Regular cardiac myocyte (primary cell): ENCODE measurements at places on chromosomes 5 and 9. TPM values are rescaled to one million over a fixed set of nuclear protein-coding genes. Genes with fewer than 3 reads are reported as not detected.

IGFBPL1 gene
- total RNA-seq, result under 0.01 and 1.7 TPM in 2 replicates

CER1 gene
- not detected in 2 replicates for total RNA-seq

PPP2R2B gene
- 1.7 TPM in 1 of 2 replicates, not detected in the other for total RNA-seq

PCDHGA9 gene
- 2.1 and 3.1 TPM in 2 replicates for total RNA-seq

C9orf153 gene
- total RNA-seq, result 0.19 and 0.56 TPM in 2 replicates

PDE8B gene
- 0.56 TPM in 1 of 2 replicates, not detected in the other for total RNA-seq
